ENCODE measurements at places on chromosomes 12 and 14.

DNA sequence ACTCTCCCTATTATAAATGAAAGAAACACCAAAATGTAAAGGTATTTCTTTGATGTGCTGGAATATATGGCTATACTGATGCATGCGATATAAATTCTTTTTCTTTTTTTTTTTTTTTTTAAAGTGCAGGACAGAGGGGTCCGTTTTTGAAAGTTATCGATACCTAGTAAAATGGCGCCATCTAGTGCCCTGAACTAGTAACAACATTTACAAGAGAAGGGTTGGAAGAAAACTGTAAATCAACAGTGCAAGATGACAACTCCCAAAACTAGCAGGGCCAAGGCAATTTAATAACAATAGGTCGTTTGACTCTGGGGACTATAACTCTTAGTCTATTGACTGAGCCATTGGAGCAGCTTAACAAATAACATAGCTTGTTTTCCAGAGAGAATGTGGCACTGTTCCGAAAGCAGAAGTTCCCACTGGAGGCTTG is 137.7 kb downstream of the SPTSSA start:
- DNase-seq: peak; percentile 72

GRCh38 chr12:123111498-123112165 is 39.3 kb downstream of the PITPNM2 start:
- no peak for DNase-seq

- DNase-seq: peak; percentile 70
Measured at GRCh38 chr14:36524874-36525745, 5.1 kb upstream of the NKX2-1 start.

DNA sequence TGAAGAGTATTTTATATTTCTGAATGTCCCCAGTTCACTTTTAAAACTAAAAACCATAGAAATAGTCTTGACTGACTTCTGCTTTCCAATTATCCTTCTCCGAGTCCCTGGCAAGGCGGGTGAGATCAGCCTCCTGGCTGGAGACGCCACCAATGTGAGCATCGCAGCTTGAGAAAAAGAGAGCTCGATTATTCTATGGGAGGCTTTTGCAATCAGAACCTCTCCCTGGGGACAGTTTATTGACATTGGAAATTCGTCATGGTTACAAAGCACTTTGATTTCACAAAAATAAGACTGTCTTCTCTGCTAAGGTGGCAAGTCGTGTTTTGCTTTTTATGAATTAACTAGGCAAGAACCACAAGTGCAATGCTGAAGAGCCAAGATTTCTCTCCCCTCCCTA is 23.6 kb upstream of the GPHB5 start:
- DNase-seq: no peak

- no peak for DNase-seq
Measured at GRCh38 chr12:47730341-47730744, 5.1 kb upstream of the ENDOU start.

GRCh38 chr14:55248411-55248810 is 22.8 kb upstream of the FBXO34 start:
- no peak for DNase-seq

DNA sequence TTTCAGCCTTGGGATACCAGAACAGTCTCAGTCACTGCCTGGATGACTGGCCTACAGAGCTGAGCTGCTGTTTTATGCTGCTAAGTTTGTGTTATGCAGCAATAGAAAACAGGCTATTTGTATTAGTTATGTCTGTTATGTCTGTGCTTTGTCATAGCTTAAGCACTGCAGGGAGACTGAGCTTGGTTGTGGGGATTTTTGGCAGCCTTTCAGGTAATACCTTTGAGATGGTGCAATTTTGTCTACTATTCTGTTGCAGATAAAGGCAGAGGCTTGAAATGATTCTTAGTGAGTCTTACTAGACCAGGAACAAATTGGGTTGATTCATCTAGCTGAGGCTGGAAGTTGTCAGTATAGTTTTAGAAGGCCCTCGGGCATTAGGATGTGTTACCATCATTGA is 201.3 kb upstream of the RBM19 start:
- DNase-seq: no peak

GRCh38 chr14:76993752-76994151 is 34.8 kb downstream of the IRF2BPL start:
- DNase-seq: no peak

DNA sequence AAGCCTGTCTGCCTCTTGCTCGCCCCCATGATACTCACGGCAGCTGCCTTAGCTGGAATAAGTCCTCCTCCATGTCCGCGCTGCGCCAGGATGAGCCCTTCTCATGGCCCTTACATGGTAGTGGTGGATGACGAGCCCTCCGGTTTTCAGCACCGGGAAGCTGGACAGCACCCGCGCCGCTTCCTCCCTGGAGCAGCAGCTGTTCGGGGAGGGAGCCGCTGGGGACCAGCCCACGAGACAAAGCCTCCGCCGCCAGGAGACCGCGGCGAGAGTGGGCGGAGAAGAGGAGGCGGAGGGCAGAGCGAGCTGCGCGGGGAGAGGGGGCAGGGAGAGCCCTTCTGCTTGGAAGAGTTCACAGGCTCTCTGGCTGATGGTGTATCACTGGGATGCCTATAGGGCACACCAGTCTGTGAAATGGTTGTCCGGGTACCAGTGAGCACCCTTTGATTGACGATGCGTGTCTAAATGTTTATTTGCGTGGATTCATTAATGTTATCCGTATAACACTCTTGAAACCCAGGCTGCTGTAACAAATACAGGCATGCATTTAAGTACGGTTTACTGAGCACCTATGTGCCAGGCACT is at the start of gene SVOP:
SVOP (minus strand) TSS at position 273 of the 585 bp plus-strand sequence; CDS start at position 73, 200 bp downstream.
- peak; percentile 91 for DNase-seq

- no peak for DNase-seq
Measured at GRCh38 chr12:129868575-129868974, 35.2 kb downstream of the TMEM132D start.

DNA sequence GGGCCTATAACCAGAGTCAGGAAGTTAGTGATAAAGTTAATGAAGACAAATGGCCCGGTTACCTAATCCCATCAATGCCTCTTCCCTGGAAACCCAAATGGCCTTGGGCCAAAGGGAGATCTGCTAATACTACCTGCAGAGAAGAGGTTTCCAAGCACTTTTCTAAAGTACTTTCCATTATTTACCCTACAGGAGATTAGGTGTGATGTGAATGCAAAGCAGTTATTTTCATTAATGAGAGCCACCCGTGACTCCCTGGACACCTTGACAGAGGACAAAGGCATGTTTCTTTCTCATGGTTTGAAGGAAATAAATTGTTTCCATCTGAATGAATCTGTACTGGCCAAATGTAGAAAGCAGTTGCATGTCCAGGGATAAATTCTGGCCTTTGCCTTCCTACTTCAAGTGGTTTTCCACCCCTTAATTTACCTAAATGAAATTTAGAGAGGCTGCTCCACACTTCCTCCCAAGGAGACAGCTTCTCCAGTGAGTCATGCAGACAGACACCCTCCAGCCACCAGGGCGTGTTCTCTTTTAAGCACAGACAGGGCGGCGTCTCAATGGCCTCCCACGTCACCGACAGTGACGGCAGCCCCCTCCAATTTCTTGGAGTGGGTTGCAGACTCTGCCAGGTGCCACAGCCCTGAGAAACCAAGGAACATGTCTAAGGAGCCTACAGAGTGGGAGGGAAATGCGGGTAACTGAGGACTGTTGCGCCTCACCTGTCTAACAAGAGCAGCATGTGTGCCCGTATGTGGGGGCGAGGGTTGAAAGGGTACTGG is 43.9 kb upstream of the GNPNAT1 start:
- peak; percentile 53 for DNase-seq
